Hematopoietic multipotent progenitor cell treated with erythropoietin and hydrocortisone succinate and interleukin-3 and kit ligand, for 4 days (in vitro differentiated cells): ENCODE measurements at places on chromosomes 12 and 14.

- DNase-seq: peak; percentile 80
Observed at GRCh38 chr12:48795550-48796455, 6.9 kb upstream of the ADCY6 start.

GRCh38 chr12:98406378-98406777 is 109.0 kb upstream of the TMPO start:
- DNase-seq: no peak

DNA sequence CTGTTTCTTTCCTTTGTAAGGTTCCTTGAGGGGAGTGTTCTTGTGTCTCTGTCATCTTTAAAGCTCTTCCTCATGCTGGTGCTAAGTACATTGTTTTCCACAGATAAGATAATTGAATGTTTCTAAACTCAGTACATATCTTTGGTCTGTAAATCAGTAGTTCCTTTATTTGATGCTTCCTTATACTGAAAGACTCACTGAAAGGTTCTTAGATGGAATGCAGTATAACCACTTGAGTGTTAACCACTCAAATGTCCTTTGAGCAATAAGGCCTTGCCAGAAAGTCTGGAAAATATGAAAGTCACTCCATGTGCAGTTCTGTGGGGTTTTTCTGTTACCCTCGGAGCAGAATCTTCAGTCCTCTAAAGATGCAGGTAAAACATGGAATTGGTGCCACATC is 23.0 kb upstream of the RNU6-8 start:
- no peak for DNase-seq

- no peak for DNase-seq
Observed at GRCh38 chr12:129096184-129096583, 242.9 kb downstream of the GLT1D1 start.

DNA sequence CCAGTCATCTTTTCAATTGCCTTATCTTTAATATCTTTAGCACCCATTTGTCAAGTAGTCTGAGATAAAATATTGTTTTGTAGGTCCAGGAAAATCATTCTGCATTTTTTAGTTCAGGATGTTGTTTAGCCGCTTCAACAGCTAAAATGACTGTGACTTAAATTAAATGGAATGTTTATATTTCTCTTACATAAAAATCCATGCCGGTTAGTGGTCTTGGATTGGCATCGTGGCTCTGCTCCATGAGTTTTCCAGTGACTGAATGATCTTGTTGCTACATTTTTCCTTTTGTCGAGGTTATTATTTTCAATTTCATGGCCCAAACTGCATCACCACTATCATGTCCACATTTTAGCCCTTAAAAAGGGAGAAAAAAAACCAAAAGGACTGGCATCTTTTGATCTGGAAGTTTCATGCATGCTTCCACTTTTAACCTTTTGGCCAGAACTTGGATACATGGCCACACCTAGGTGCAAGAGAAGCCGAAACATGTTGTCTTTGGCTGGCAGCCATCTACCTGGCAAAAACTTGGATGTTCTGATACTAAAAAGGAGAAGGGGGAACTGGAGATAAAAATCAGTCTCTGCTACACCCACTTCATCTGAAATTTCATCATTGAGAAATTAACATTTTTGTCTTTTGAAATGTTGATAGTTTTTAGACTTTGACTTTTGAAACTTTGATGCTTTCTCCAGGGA is 142.4 kb downstream of the OTOGL start:
- DNase-seq: no peak

DNA sequence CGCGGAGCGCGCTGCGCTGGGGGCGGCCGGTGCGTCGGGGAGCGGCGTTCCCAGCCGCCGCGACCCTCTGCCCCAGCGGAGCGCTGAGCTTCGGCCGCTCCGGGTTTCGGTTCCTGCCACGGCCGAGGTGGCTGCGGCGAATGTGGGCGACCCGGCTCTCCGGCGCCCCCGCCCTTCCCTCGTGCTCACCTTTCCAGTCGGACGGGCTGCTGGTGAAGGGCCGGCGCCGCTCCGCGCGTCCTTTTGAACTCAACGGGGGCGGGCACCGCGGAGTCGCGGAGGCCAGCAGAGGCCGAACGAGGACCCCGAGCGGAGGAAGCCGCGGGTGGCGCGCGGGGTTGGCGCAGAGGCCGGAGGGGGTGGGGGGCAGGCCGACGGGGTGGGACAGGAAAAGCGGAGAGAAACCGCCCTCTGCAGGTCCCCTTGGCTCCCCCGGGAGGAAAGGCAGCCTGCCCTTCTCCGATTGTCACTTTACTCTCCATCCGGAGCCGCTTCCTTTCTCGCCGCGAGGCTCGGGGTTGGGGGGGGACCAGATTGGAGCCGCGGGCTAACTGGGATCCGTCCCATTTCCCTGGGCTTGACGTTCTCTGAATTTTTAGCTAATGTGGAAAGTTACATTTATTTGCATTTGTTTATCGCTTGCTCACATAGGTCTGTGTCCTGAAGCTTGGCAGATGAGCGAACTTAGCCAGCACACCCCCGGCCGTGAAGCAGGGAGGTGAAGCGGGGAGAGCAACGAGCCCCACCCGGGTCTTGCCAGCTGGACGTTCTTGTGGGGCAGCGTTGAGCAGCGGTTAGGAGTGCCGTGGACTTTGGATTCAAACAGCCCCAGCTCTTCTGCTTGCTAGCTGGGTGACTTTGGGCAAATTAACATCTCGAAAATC is at the start of gene SMAGP:
Gene SMAGP (minus strand): TSS at position 349 of the 884 bp plus-strand sequence. CDS start 1,137 bp downstream, outside the sequence.
- DNase-seq: peak; percentile 50

DNA sequence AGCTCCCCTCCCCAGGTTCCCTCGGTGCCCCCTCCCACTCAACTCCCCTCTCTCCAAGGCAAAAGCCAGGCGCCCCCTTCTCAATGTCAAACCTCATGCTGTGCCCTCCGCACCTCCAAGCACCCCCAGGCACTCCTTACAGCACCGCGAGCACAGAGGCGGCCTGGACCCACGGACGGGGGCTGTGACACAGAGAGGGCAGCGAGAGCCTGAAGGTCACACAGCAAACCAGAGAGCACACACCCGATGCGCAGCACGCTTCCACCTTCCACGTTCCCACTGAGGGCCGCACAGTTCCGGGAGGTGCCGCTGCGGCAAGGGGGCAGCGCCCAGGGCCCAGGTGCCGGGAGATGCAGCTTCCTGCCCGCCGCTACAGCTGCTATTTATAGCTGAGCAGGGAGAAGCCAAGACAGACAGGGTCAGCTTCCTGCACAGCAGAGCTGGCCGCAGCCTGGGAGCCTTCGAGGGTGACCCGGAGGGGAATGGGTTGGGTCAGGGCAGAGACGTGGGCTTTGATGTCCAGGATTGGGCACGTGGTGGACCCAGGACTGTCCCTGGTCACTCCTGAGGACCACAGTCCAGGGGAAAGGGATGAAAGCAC is 12.9 kb downstream of the NCOR2 start:
- DNase-seq: no peak

DNA sequence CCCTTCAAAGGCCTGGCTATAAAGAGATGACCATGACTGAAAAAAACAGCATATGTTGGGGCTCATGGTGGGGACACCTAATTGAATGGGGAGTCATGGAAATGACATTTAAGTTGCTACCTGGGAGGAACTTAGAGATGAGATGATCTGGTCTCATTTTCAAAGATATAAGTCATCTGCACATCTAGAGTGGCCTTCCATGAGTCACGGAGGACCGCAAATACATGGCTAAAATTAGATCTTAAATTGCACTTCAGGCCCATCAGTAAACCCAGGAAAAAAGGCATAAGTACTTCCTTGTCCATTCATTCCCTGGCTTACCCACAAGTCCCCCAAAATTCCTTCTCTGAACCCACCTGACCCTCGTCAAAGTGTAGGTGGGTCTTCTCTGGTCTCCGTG is 53.4 kb downstream of the SPTB start:
- DNase-seq: no peak

DNA sequence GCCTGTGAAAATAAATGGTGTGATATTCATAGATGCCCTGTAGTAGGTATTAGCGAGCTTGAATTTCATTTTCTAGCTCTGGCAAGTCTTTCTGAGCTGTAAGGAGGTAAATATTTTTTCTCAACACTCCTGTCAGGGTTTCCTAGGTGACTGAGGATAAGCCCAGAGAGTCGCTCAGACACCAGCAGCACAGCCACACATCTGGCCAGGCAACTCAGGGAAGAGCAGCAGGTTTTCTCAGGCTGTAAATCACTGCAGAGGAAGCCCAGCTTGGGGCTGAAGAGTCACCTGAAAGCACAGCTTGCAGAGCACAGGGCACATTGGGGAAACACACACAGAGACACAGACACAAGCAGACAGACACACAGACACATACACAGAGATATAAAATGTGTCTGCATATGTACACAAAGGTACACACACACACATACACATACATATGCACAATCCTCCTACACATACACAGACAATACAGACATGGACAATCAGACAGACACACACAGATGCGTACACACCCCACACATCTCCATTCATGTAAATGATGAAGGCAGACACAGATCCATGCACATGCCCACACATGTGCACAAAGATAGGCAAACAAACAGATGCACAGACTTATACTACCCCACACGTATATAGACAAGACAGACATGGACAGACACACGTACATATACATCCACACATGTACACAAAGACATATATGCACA is 232.0 kb upstream of the TMTC1 start:
- no peak for DNase-seq

- no peak for DNase-seq
Observed at GRCh38 chr12:77477907-77478533, 352.7 kb upstream of the NAV3 start.

DNA sequence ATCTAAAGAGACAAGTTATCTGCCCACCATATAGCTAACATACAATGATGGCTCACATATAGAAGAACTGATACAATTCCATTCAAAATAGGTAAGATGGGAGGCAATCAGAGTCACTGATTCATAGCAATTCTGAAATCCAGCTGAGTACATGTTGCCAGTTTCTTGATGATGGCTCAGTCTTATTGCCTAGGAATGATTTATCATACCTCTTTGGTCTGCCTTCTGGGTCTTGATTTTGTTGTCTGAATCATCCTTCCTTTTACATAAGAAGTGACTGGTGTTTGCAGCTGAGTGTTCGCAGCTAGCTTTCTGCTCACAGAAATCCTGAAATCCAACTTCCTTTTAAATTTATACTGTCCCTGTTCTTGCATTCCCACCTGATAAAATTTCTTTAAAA is 463.2 kb upstream of the MGAT4C start:
- no peak for DNase-seq

DNA sequence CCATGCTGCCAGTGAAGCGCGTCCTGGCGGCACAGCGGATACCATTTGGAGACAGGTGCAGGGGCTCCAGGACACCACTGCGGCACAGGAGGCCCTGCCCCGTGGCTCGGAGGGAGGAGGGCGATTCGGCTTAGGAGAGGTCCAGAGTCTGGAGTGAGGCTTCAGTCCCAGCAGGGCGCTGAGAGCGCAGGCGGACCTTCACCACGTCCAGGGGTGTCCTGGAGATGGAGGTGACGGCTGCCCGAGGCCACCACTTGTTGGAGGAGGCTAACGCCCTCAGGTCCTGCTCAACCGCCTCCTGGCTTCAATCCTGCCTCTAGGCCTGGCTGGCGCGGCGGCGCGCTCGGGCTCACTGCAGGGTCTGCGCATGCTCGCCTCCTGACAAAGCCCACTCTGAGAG is 45.7 kb downstream of the EIF2S3B start:
- DNase-seq: no peak

DNA sequence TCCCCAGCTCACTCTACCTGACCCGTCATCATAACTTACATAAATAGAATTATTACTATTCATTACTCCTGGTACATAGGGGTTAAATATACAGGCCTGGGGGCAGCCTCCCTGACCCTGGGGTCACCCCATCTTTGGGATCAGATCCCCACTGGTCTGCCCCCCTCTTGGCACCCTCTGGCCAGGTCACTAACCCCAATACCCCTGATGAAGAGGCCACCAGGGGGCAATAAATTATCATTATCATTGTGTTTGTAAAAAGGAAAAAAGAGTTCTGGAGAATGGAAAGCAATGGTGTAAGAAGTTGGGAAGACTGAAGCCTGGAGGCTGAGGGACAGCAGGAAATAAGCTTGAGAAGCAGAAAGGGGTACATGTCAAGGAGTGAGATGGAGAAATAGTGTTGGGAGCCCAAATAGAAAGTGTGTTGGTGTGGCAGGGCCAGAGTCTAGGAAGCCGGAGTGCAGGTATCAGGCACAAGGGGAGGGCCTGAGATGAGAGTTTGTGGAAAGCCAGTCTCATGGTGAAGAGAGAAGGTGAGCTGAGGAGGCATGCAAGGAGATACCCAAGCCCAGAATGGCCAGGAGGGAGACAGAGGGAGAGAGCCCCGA is 6.1 kb upstream of the AAAS start:
- peak; percentile 62 for DNase-seq

DNA sequence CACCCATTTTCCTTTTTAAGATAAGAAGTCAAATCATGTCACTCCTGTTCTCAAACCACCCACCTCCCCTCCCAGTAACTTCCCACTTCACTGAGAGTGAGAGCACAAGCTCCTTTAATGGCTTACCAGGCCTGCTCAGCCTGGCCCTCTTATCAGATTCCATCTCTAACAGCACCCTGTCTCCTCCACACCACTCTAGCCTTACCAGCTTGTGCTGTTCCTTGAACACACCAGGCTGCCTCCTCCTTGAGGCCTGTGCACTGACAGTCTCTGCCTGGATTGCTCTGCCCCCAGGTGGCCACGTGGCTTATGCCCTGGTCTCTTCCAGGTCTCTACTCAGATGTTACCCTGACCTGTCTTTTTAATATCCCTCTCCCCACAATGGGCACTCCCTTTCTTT is 40.1 kb upstream of the EVL start:
- peak; percentile 90 for DNase-seq
